GM12878 (cell line): ENCODE measurements at places on chromosomes 7 and 10. TPM values are rescaled to one million over a fixed set of nuclear protein-coding genes. Genes with fewer than 3 reads are reported as not detected.

Gene INHBA
- total RNA-seq, result 0.05 and 0.08 TPM in 2 replicates

Gene AKR1E2
- total RNA-seq, result not detected in 2 replicates

Gene TSPAN13
- total RNA-seq, result 0.26 and 0.35 TPM in 2 replicates

Gene MINDY4
- 0.38 and 0.51 TPM in 2 replicates for total RNA-seq

Gene SNX13
- 10.8 and 14.1 TPM in 2 replicates for total RNA-seq

Gene SLC16A12
- not detected in 2 replicates for total RNA-seq

Gene ACTL6B
- total RNA-seq, result not detected in 2 replicates

Gene HMX3
- total RNA-seq, result 54.6 and 60.5 TPM in 2 replicates

Gene ANKRD22
- 0.48 and 0.56 TPM in 2 replicates for total RNA-seq

Gene OLAH
- 0.56 and 0.59 TPM in 2 replicates for total RNA-seq

Gene LDB1
- 45.6 and 51.1 TPM in 2 replicates for total RNA-seq

Gene EPO
- total RNA-seq, result 0.16 TPM in 1 of 2 replicates, not detected in the other

DNA sequence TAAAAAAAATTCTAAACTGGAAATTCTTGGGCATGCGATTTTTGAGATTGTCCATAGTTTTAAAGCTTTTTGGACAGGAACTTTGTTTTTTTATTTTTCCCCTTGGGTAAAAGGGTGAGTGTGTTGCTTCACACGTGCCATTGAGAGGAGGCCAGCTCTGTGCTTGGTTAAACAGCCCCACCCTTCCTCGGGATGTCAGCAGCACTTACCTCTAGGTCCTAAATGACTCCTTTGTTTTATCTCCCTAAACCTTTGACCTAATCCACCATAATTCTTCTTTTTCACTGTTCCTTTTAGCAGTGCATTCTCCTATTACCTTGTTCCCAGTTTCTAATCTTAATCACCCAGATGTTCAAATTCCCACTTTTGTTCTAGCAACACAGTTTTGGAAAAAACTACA, 83.5 kb downstream of the SEMA3D start:
- H3K27me3 ChIP-seq, result no peaks in the 10 kb centered on the region
- no peak overlapping the region for H3K27ac ChIP-seq
- no peaks in the 10 kb centered on the region for H3K36me3 ChIP-seq
- DNase-seq, result no peak
- H3K4me1 ChIP-seq, result no peaks in the 10 kb centered on the region
- H3K4me3 ChIP-seq, result no peak overlapping the region

GRCh38 chr10:133006806-133007205, 64.4 kb upstream of the CFAP46 start:
- H3K36me3 ChIP-seq, result no peaks in the 10 kb centered on the region
- H3K27ac ChIP-seq, result no peak overlapping the region
- no peak overlapping the region for H3K4me3 ChIP-seq
- H3K4me1 ChIP-seq, result no peaks in the 10 kb centered on the region

- H3K4me1 ChIP-seq, result no peaks in the 10 kb centered on the region
- H3K27ac ChIP-seq, result no peak overlapping the region
- DNase-seq, result no peak
- no peak overlapping the region for H3K4me3 ChIP-seq
Measured at GRCh38 chr7:90483251-90483650, 13.8 kb downstream of the PTTG1IP2 start.

DNA sequence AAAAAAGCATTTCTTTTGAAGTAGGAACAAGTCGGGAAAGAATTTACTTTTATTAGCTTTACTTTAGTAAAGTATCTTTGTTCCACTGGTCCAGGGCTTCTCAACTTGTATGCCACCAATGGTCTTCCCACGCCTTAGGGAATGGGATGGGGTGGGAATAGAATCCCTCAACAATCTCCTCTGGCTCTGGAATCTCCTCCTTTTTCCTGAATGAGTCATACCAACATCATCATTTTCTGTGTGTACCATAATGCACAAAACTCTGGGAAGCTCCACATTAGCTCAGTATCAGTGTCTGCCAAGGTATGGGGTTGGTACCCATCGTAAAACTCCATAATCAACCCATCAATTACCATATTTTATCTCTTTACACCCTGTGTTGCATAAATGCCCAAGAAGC, 159.4 kb upstream of the BMPER start:
- no peak overlapping the region for H3K4me3 ChIP-seq
- H3K27ac ChIP-seq, result no peak overlapping the region
- no peak for DNase-seq
- H3K36me3 ChIP-seq, result no peaks in the 10 kb centered on the region
- peaks cover 8% of the 10 kb centered on the region; the same call in 1 of the 2 replicates for H3K4me1 ChIP-seq

- H3K27me3 ChIP-seq, result no peaks in the 10 kb centered on the region
- no peaks in the 10 kb centered on the region for H3K4me1 ChIP-seq
- no peak overlapping the region for H3K27ac ChIP-seq
- H3K4me3 ChIP-seq, result no peak overlapping the region
Measured at GRCh38 chr10:43683451-43684291, 35.0 kb upstream of the ZNF32 start.

- DNase-seq, result no peak
- H3K27ac ChIP-seq, result no peak overlapping the region
- no peaks in the 10 kb centered on the region; the same call in 1 of the 2 replicates for H3K27me3 ChIP-seq
- no peaks in the 10 kb centered on the region for H3K4me1 ChIP-seq
Measured at GRCh38 chr10:131889755-131890154, 11.1 kb upstream of the PPP2R2D start.

- H3K36me3 ChIP-seq, result no peaks in the 10 kb centered on the region
- no peak for DNase-seq
- no peak overlapping the region for H3K4me3 ChIP-seq
- no peaks in the 10 kb centered on the region for H3K27me3 ChIP-seq
- no peaks in the 10 kb centered on the region for H3K4me1 ChIP-seq
- no peak overlapping the region for H3K27ac ChIP-seq
Measured at GRCh38 chr10:3942937-3943489, 158.0 kb upstream of the KLF6 start.

DNA sequence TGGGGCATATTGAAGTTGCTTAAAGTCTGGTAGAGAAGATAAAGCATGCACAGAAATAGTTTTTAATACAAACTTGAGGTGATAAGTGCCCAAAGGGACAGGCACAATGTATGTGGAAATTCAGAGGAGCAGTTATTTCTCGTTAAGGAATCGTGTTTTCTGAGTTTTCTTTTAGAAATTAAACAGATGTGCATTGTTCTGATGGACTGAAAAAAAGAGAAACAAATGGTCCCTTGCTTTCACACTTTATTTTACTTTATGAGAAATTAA, 45.6 kb downstream of the CNNM2 start:
- no peaks in the 10 kb centered on the region for H3K36me3 ChIP-seq
- no peaks in the 10 kb centered on the region for H3K4me1 ChIP-seq
- DNase-seq, result no peak
- H3K27me3 ChIP-seq, result no peaks in the 10 kb centered on the region
- no peak overlapping the region for H3K27ac ChIP-seq

GRCh38 chr10:369221-369683, 234.0 kb downstream of the ZMYND11 start:
- H3K27ac ChIP-seq, result no peak overlapping the region
- DNase-seq, result no peak
- no peaks in the 10 kb centered on the region for H3K36me3 ChIP-seq
- H3K4me1 ChIP-seq, result no peaks in the 10 kb centered on the region

- no peak overlapping the region for H3K27ac ChIP-seq
- no peak overlapping the region for H3K4me3 ChIP-seq
- H3K27me3 ChIP-seq, result no peaks in the 10 kb centered on the region
- no peak for DNase-seq
- 0 out of 2 replicates have a peak, but pooled peaks cover 3% of the 10 kb centered on the region for H3K4me1 ChIP-seq
- no peaks in the 10 kb centered on the region for H3K36me3 ChIP-seq
Measured at GRCh38 chr10:24674892-24675632, 48.6 kb downstream of the ARHGAP21 start.

- DNase-seq, result no peak
- H3K4me1 ChIP-seq, result peaks cover 68% of the 10 kb centered on the region
- peak overlapping the region; percentile 82 for H3K27ac ChIP-seq
Measured at GRCh38 chr7:24967696-24968095, 12.3 kb downstream of the OSBPL3 start.

- DNase-seq, result no peak
- H3K27ac ChIP-seq, result no peak overlapping the region
- H3K4me3 ChIP-seq, result no peak overlapping the region
- no peaks in the 10 kb centered on the region for H3K27me3 ChIP-seq
- no peaks in the 10 kb centered on the region for H3K4me1 ChIP-seq
Measured at GRCh38 chr10:27600930-27601329, 96.8 kb downstream of the RAB18 start.

DNA sequence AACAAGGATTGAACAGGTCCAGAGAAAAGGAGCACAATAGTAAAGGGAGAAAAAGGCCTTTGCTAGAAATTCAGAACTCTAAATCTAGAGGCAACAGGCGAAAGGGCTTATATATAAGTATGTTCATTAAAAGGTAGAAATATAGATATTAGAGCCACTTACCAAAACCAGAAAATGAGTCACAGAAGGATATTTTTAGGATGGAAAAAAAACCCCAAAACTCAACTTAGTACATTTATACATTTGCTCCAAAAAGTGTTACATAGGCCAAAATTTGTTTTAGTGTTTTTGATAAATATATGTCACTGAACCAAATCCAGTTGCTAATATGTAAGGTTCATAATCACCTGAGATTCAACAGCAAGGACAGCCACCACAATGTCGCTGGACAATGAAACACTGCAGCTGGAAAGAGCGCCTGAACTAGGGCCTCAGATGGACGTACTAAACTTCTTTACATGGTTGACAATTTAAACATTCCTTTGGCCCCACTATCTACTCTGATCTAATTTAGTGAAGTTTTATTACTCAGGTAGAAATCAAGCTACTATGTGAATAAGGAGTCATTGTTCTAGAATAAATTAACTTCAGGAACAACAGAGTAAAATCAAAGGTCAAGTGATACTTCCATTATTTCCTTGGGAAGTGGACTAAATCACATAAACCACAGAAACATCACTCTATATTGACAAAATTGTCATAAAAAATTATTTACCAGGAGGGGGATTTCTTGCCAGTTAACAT, 10.9 kb downstream of the FAM3C start:
- peaks cover 43% of the 10 kb centered on the region for H3K4me1 ChIP-seq
- H3K4me3 ChIP-seq, result peak overlapping the region; percentile 26; the same call in 1 of the 2 replicates
- DNase-seq, result no peak
- H3K27ac ChIP-seq, result peak overlapping the region; percentile 92
- H3K27me3 ChIP-seq, result no peaks in the 10 kb centered on the region

DNA sequence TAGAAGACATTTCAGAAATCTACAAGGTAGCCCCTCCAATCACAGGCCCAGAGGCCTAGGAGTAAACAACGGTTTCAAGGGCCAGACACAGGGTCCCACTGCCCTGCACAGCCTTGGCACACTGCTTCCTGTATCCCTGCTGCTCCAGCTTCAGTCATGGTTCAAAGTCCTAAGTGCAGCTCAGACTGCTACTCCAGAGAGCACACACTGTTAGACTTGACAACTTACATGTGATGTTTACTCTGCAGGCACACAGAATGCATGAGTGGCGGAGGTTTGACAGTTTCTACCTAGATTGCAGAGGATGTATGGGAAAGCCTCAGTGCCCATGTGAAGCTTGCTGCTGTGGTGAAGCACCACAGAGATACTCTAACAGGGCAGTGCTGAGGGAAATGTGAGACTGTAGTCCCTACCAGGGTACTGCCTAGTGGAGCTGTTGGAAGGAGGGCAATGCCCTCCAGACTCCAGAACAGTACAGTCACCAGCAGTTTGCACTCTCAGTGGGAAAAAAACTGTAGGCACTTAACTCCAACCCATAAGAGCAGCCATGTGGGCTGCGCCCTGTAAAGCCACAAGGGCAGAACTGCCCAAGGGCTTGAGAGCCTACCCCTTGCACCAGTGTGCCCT, 270.0 kb downstream of the ZWINT start:
- H3K27me3 ChIP-seq, result no peaks in the 10 kb centered on the region
- no peak for DNase-seq
- no peak overlapping the region for H3K4me3 ChIP-seq
- no peak overlapping the region for H3K27ac ChIP-seq
- H3K36me3 ChIP-seq, result no peaks in the 10 kb centered on the region

DNA sequence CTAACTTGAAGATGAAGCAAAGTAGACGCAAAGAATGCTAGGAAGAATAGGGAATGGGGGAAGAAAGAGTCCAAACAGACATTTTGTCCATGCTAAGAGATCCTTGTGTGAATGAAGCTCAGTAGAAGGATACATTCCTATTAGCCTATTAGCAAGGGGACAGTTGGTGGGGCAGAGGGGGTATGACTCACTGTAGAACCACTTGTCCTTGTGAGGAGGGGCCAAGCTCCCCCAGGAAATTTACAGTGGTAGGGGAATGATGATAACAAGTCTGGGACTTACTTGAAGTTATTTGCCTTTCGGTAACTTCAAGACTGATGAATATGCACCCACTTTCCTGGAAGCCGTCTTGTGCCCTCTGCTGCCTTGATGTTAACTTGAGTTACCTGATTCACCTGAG, 17.2 kb upstream of the SYPL1 start:
- no peak for DNase-seq
- no peaks in the 10 kb centered on the region for H3K27me3 ChIP-seq
- no peak overlapping the region for H3K27ac ChIP-seq
- no peaks in the 10 kb centered on the region for H3K4me1 ChIP-seq
- H3K4me3 ChIP-seq, result no peak overlapping the region
- no peaks in the 10 kb centered on the region for H3K36me3 ChIP-seq
